IMR-90 (cell line): ENCODE measurements at places on chromosomes 12 and 14. TPM values are rescaled to one million over a fixed set of nuclear protein-coding genes. Genes with fewer than 3 reads are reported as not detected.

DNA sequence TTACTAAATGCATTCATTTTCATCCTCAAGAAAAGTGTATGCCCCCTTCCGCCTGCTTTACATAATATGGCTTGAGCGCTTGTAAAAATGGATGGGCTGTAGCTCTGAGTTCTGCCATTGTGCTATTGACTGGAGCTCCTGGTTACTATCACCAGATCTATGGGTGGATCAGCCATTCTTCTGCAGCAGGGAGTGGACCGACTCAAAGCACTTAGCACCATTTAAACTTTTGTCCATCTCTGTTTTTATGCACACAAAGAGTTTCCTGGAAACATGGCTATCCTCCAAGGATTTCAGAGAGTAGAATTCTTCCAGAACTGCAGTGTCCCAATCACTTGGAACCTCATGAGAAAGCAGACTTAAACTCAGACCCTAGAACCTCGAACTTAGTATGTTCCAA, 4.5 kb upstream of the NUMB start:
- H3K36me3 ChIP-seq: no peaks in the 10 kb centered on the region
- H3K27ac ChIP-seq: peak overlapping the region; percentile 16; the same call in 1 of the 2 replicates
- H3K4me1 ChIP-seq: peaks cover 27% of the 10 kb centered on the region
- H3K27me3 ChIP-seq: no peaks in the 10 kb centered on the region

DNA sequence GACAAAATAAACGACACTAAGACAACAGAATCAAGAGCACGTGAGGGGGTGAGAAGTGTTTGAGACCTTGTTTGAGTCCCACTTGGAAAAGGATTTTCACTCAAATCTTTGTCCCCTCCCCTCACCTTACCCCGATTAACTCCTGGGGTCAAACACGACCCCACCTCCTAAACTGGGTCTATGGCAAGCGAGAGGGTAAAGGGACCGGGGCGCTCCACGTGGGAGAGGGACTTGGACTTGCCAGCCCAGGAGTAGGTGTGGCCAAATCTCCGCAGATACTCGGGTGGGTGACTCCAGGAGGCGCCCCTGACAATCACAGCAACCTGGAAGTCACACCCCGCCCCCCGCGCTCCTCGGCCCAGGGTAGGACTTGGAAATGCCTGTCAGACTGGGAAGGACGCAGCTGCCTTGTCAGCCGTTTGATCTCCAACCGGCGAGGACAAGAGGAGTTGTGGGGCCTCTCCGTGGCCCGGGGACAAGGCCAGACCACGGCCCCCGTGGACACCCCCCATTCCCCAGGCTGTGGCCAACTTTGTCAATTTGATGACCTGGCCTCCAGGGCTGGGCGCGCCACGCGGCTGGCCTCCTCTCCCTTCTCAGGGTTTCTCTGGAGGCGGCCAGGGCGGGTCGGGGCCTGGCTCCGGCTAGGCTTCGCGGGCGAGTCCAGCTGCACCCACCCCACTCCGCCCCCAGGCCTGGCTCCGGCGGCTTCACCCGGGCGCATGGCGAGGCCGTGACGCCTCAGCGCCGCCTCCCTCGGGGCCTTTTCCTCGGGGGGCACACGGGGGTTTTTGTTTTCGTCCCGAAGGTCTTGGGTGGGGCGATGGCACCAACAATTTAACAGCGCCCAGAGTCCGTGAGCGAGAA, 1.1 kb upstream of the BCL11B start:
- peaks cover 63% of the 10 kb centered on the region for H3K27me3 ChIP-seq
- peaks cover 1% of the 10 kb centered on the region; the same call in 1 of the 2 replicates for H3K4me1 ChIP-seq
- no peak for DNase-seq
- no peaks in the 10 kb centered on the region for H3K36me3 ChIP-seq
- no peak overlapping the region for H3K27ac ChIP-seq

GRCh38 chr12:95790033-95790916, at the start of gene NTN4:
Gene NTN4 (minus strand): TSS chr12:95790764. CDS start chr12:95790309, 455 bp downstream.
- DNase-seq: peak; percentile 24
- H3K27me3 ChIP-seq: peaks cover 10% of the 10 kb centered on the region
- peaks cover 15% of the 10 kb centered on the region for H3K4me1 ChIP-seq
- H3K27ac ChIP-seq: peak within 1 kb of the TSS; percentile 51
- peaks cover 10% of the 10 kb centered on the region for H3K36me3 ChIP-seq

DNA sequence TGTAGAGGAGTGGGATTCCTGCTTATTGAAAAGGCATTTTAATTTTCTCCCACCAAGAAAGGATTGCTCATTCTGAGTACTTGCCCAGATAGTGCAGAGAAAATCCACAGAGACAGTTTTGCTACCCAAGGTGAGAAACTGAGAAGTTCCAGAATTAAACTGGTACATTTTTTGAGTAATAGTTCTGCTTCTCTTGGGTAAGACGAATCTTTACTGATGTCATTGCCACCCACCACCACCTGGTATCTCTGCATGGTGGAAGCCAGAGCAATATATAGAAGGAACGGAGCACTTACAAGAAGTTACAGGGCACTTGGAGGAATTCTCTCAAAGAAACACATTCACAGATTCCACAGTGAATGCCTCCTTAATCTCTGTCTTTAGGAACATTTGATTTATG, 20.7 kb upstream of the FRMD6 start:
- no peak overlapping the region for H3K4me3 ChIP-seq
- peaks cover 3% of the 10 kb centered on the region; the same call in 1 of the 2 replicates for H3K4me1 ChIP-seq
- no peak for DNase-seq
- no peaks in the 10 kb centered on the region for H3K36me3 ChIP-seq
- no peaks in the 10 kb centered on the region for H3K27me3 ChIP-seq
- no peak overlapping the region for H3K27ac ChIP-seq

GRCh38 chr14:68377459-68377858, 415.4 kb downstream of the ZFP36L1 start:
- DNase-seq: peak; percentile 44
- H3K27me3 ChIP-seq: no peaks in the 10 kb centered on the region
- H3K27ac ChIP-seq: peak overlapping the region; percentile 4; the same call in 1 of the 2 replicates
- peaks cover 5% of the 10 kb centered on the region for H3K4me1 ChIP-seq
- H3K4me3 ChIP-seq: no peak overlapping the region
- no peaks in the 10 kb centered on the region for H3K36me3 ChIP-seq

DNA sequence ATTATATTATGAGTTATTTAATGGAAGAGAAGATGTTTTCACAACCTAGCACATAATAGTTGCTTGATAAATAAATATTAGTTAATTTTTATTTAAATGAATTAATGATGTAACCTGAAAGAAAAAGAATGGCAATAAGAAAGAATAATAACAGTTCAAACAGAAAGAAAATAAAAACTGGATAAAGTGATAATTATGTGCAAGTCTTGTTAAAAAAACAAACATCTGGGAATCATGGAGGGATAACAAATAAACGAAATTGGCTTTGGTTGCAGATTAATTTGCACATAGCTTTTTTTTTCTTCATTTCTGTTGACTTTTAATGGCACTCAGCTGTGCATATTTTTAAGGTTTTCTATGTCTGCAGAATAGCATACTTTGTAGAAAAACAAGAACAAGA, 23.4 kb upstream of the ABCD2 start:
- no peak for DNase-seq
- no peak overlapping the region for H3K4me3 ChIP-seq
- H3K36me3 ChIP-seq: no peaks in the 10 kb centered on the region

DNA sequence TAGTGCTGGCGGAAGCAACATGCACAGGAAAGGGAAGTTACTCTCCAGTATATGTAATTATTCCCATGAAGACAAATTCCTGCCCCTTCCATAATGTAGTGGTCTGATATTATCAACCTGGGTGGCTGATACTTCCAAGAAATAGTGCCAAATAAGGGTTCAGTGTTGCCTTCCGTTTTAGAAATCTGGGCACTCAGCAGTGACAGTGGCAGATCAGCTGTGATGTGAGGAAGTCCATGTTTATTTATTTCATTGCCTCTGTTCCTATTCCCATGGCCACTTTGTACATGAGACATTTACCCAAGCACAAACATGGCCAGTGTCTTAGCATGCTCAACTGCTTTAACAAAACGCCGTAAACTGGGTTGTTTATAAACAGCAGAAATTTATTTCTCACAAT, 20.3 kb upstream of the POC1B start:
- no peaks in the 10 kb centered on the region for H3K36me3 ChIP-seq
- no peaks in the 10 kb centered on the region for H3K4me1 ChIP-seq
- DNase-seq: no peak
- no peak overlapping the region for H3K27ac ChIP-seq
- no peaks in the 10 kb centered on the region for H3K27me3 ChIP-seq

- no peaks in the 10 kb centered on the region for H3K4me1 ChIP-seq
- H3K36me3 ChIP-seq: no peaks in the 10 kb centered on the region
- H3K27me3 ChIP-seq: no peaks in the 10 kb centered on the region
- no peak overlapping the region for H3K27ac ChIP-seq
These were observed 1091.8 kb upstream of the ATXN7L3B start for GRCh38 chr12:73445658-73446324.

- peaks cover 2% of the 10 kb centered on the region; the same call in 1 of the 2 replicates for H3K4me1 ChIP-seq
- no peak overlapping the region for H3K27ac ChIP-seq
These were observed 122.6 kb upstream of the PLXNC1 start for GRCh38 chr12:94025756-94026155.

- H3K27ac ChIP-seq: no peak overlapping the region; the same call in 1 of the 2 replicates
- H3K4me3 ChIP-seq: peak overlapping the region; percentile 49
- DNase-seq: peak; percentile 20
- H3K36me3 ChIP-seq: no peaks in the 10 kb centered on the region
These were observed 424 bp downstream of the TEDC1 start for GRCh38 chr14:105491366-105491973.

DNA sequence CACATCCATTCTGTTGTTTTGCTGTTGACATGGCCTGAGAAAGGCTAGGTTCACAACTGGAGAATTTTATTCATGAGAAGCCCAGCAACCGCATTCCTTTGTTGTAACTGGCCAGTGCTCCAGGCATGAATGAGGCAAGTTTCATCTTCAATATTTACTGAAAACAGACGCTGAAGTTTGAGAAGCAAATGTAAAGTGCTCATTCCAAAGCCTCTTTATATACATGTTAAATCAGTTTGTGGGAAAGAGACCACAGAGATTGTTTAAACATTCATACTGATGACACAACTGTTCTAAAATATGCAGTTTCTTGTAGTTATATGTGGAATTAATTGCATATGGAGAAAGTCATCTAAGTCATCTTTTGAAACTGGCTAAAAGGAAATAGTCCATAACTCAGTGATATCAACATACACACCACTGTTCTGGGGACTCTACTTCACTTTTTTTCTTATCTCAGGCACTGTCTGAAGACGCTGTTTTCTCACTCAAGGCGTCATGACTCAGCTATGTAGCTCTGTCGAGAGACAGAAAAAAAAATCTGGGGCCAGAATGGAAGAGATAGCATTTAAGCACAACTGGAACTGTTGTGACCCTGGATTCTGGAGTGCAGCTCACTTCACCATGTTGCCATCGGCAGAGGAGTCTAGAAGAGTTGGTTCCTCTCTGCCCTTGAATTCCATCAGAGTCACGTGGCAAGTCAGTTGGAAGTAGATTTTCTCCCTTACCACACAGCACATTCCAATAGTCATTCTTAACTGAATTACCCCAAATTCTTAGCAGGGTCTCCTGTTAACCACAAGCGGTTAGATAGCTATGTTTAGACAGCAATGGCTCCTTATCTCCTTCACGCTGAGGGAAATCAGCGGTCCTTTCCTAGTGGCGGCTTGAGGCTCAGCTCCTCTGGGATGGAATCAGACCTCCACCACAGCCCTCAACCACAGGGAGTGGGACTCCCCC, 258.4 kb upstream of the HMGA2 start:
- DNase-seq: peak; percentile 99
- H3K27me3 ChIP-seq: no peaks in the 10 kb centered on the region
- peak overlapping the region; percentile 98 for H3K27ac ChIP-seq
- H3K4me1 ChIP-seq: peaks cover 25% of the 10 kb centered on the region
- H3K4me3 ChIP-seq: peak overlapping the region; percentile 13; the same call in 1 of the 2 replicates

DNA sequence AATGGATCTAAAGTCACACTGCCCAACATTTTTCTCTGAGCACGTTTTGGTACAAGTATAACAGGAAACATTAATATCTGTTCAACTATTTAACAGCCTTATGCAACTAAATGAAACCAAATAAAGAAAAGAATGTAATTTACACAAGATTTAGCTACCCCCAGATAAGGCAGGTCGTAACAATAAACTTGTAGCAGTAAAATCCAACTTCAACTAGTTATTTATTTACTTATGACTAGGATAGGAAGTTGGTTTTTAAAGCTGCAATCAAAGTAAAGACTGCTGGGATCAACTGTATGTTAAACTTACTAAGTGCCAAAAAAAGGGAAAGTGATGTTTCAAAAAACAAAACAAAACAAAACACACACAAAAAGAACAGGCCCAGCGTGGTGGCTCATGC, 30.9 kb downstream of the FERMT2 start:
- no peak overlapping the region for H3K4me3 ChIP-seq
- H3K36me3 ChIP-seq: peaks cover 14% of the 10 kb centered on the region
- H3K4me1 ChIP-seq: peaks cover 24% of the 10 kb centered on the region
- DNase-seq: peak; percentile 54

- no peaks in the 10 kb centered on the region for H3K27me3 ChIP-seq
- no peak overlapping the region for H3K27ac ChIP-seq
- H3K4me3 ChIP-seq: no peak overlapping the region
- no peaks in the 10 kb centered on the region for H3K4me1 ChIP-seq
These were observed 2.6 kb downstream of the TMEM132D start for GRCh38 chr12:129901254-129901653.

- no peaks in the 10 kb centered on the region for H3K27me3 ChIP-seq
- H3K27ac ChIP-seq: no peak overlapping the region
- no peaks in the 10 kb centered on the region for H3K4me1 ChIP-seq
- no peak for DNase-seq
- H3K36me3 ChIP-seq: no peaks in the 10 kb centered on the region
These were observed 196.9 kb upstream of the BTG1 start for GRCh38 chr12:92342574-92342973.

DNA sequence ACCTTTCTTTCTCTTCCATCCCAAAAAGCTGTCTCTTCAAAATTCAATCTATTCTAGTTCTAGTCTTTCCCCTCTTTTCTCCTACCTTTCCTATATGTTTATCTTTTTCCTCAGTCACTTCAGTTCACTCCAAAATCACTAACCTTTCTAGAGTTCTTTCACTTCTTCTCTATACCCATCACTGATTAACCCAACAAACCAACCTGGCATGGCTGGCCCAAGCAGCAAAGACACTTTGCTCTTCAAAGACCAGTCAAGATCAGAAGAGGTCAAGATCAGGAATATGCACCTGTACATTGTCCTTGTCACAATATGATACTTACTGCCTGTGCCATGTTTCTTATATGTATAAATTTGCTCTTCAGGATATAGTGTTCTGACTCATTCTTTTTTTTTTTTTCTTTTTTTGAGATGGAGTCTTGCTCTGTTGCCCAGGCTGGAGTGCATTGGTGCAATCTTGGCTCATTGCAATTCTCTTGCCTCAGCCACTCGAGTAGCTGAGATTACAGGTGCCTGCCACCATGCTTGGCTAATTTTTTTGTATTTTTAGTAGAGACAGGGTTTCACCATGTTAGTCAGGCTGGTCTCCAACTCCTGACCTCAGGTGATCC, 112.9 kb downstream of the C12orf42 start:
- no peak overlapping the region for H3K4me3 ChIP-seq
- no peaks in the 10 kb centered on the region for H3K36me3 ChIP-seq
- H3K27me3 ChIP-seq: no peaks in the 10 kb centered on the region

Gene DENND5B
- total RNA-seq: 11.9 and 13.4 TPM in 2 replicates

Gene KLRG1
- total RNA-seq: 0.54 and 0.56 TPM in 2 replicates

Gene HOXC6
- not detected in 2 replicates for total RNA-seq

Gene FITM1
- not detected in 2 replicates for total RNA-seq

Gene LTBP2
- total RNA-seq: 23.8 and 26.7 TPM in 2 replicates

Gene LRRIQ1
- total RNA-seq: under 0.01 and 0.28 TPM in 2 replicates

Gene GNB3
- total RNA-seq: 0.56 and 0.72 TPM in 2 replicates
